ENCODE measurements at places on chromosomes 1 and 21.
A peak's percentile ranks its signal among the peaks of the same experiment; 100 is the strongest.

DNA sequence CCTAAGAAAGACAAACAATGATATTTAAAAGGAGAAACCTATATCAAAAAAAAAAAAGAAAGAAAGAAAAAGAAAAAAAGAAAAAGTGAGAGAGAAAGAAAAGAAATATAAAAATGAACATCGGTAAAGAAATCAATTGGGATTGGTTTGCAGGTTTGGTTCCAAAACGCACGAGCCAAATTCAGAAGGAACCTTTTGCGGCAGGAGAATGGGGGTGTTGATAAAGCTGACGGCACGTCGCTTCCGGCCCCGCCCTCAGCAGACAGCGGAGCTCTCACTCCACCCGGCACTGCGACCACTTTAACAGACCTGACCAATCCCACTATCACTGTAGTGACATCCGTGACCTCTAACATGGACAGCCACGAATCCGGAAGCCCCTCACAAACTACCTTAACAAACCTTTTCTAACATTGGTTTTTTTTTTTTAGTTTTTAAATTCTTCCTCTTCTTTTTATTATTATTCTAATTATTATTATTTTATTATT lies 11.7 kb downstream of the LHX9 start:
- no peak for DNase-seq

DNA sequence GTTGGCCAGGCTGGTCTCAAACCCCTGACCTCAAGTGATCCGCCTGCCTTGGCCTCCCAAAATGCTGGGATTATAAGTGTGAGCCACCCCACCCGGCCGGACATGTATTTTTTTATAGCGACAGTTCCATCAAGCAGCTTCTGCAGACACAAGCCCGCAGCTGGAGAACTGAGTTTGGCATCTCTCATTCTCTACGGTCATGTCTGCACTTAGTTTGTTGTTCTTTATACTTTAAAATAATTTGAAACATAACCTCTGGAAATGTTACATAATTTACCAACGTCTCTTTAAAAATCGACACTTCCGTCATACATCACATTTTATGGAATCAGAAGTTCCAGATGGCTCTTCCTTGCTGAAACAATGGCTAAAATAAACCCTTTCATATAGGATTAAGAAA lies 183.6 kb downstream of the DYRK1A start:
- DNase-seq: no peak

DNA sequence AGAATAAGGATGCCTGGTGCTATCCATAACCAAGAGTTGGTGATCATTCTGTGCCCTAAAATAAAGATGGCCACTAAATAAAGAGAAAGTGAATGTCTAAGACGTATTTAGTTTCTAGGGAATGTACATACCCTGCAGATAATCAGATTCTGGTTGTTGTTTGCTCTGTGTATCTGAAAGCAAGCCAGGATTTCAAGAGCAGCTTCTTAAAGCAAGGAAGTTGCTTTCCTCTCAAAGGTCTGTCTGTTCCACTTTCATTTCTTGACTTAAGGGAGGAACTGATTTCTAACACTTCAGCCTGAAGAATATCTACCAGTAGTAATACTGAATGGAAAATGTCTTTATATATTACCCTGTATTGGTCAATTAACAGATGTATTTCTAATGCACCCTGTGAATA lies 88.8 kb downstream of the KIF1B start:
- no peak for DNase-seq

- no peak for DNase-seq
Measured at GRCh38 chr1:201320168-201320788, 37.0 kb downstream of the PKP1 start.

DNA sequence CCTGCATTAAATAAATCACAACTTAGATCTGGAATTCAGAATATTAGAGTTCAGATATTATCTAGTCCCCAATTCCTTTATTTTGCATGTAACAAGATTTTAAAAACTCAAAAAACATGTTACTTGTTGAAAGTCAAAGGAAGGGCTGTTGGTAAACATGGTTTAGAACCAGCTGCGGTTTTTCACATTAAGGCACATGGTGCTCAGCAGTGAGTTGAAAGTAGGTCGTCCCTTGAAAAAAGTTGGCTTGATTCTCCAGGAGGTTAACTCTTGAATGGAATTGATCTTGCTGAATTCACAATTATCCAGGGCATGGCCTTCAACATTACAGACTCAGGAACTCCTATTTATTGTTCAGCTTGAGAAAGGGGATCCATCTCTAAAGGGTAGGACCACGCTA lies 277.1 kb upstream of the DUSP10 start:
- DNase-seq: no peak

GRCh38 chr1:15959827-15960446 lies 16.0 kb downstream of the ZBTB17 start:
- DNase-seq: no peak

GRCh38 chr1:187342495-187342894 lies 513.7 kb downstream of the PLA2G4A start:
- DNase-seq: no peak

GRCh38 chr1:220457957-220458609 lies 69.9 kb upstream of the MARK1 start:
- DNase-seq: no peak

- peak; percentile 22 for DNase-seq
Measured at GRCh38 chr1:204560590-204561150, 44.5 kb downstream of the MDM4 start.

DNA sequence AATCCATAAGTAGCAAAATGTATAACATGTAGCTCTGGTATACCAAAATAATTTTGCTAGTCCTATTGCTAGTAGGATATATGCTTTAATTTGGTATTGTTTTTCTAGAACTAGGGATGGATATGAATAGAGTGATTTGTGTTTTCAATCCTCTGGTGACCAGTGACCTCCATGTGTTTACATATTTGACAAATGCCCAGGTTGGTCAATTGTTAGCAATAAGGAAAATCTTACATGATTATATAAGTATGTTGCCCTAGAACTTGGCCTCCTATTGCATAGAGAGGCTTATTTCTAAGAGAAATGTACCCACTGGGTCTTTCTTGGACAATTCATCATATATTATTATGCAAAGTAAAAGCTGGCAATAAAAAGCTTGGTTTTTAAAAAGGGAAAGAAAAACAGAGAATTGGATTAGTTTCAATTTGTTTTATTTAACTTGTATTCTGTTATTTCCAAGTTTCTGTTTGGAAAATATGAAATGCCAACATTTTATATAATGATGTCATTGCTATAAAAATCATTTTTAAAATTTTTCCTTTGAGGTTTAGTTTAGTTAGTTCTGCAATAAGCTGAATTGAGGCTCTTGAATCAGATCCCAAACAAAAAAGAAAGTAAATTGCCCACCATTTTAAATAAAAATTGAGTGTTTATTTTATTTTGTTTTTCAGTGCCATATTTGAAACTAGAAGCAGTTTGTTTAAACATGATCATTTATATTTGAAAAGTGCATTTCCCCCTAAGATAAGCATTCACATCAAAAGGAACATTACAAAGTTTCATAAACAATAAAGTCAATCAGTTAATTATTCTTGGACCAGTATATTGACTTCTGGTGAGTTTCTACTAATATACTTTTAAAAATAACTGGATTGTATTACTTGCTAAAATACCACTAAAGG lies 210.9 kb downstream of the ZC3H11B start:
- DNase-seq: no peak

DNA sequence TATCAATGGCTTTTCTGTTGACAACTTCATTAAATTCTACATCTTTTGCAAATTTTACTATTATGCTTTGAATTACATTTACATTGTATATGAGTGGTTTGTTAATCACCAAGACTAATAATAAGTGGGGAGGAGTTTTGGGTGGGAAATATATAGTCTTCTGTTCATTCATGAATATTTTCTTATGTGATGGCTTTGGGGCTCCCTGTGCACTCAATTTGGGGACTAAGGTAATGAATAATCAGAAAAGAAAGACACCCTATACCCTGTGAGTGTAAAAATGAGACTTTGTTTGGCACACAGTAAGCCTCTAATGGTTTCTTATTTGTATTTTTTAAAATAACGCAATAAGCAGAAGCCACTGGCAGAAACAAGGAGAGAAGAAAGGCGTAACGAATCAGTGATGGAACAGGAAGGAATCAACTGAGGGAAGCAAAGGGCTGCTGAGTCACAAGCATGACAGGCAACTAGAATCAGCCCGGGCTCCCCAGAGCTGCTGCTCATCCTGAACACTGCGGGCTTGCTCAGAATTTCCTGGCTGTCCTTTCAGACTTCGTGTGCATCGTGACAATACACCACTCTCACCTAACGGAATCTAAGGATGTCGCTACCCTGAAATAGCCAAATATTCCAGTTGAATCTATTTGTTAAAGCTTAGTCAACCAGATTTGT lies 20.8 kb upstream of the RGS2 start:
- no peak for DNase-seq

DNA sequence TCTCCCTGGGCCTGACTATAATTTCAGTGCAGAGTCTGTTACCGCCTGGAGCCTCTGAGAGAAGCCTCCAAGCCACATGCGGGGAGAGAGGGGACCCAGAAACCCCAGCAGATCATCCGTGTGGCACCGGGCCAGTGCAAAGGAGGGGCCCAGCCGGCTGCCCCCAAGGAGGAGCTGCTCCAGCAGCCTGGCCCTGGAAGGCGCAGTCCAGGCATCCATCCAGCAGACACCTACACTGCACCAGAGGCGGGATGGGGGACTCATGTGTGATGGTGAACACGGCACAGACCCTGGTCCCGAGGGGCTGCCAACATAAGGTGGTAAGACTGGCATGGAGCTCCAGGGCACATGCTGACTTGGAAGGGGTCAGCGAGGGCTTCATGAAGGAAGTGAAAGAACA lies 39.6 kb upstream of the CLSTN1 start:
- no peak for DNase-seq

- DNase-seq: no peak
Measured at GRCh38 chr1:46057781-46058180, 74.6 kb downstream of the PIK3R3 start.

DNA sequence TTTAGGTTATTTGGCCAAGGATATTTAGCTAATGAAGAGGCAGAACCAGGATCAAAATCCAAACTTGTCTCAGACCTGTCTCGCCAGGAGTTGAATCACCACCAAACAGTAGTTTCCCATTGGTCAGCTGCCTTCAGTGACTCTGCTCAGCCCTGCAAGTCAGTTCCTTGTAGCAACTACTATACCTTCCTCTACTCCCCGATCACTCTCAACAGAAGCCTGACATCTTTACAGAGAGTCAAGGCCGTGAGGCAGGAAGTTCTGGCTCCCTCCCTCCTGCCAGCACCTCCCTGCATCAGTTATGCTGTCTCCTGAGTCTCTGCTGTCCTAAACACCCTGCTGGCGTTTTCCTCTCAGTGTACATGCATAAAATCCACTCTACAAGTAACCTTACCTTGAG lies 13.2 kb downstream of the PSMD4 start:
- no peak for DNase-seq

GRCh38 chr1:66999640-67000400 lies 54.1 kb downstream of the SLC35D1 start:
- DNase-seq: no peak

- DNase-seq: no peak
Measured at GRCh38 chr1:175794586-175794985, 51.2 kb upstream of the TNR start.

DNA sequence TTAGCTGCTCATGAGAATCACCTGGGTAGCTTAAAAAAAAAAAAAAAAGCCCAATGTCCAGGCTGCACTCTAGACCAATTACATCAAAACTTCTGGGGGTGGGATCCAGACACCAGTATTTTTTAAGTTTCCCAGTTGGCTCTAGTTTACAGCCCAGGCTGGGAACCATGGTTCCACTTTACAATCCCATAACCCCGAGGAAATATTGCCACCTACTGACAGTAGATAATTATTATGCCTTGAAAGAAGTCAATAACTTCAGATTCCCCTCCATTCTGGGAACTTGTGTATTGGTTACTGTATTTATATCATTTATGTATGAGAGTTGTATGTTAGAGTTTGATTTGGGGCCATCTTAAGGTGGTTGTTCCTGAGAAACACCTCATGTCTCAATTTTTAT lies 100.2 kb downstream of the SPATA46 start:
- peak; percentile 6 for DNase-seq

DNA sequence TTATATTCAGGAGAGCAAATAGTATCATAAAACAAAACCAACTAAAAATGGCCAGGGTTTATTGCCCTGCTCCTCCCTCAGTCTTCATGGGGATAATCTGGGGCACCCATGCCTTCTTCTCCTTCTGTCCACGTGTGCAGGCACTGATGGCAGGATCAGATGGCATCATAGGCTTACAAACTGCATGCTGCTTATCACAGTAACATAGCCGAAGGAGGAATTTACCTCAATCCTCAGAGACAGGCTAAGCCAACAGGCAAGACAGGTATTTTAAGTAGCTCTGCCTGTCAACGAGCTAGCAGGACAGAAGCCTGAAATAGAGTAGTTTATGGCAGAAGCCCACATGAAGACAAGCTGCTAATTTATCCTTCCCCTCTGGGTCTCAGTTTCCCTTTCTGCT lies 9.4 kb downstream of the LAMB3 start:
- DNase-seq: no peak

GRCh38 chr1:87853576-87854351 lies 525.1 kb downstream of the LMO4 start:
- DNase-seq: no peak

DNA sequence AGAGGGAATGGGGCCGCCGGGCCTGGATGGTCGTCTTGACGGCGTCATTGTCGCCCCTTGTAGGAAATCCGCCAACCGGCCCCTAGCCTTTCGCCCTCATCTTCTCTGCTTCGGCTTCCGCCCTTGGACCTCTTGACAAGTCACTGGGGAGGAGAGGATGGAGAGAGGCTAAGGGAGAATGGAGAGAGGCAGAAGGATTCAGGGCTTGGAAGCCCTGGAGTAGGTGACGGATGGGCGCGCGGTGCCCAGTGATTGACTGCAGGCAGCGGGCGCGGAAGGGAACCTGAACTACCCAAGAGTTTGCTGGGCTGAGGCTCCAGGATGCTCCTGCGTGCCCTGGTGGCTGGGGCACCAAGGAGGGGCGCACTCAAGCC lies 651 bp downstream of the PDE4B start:
- DNase-seq: no peak

DNA sequence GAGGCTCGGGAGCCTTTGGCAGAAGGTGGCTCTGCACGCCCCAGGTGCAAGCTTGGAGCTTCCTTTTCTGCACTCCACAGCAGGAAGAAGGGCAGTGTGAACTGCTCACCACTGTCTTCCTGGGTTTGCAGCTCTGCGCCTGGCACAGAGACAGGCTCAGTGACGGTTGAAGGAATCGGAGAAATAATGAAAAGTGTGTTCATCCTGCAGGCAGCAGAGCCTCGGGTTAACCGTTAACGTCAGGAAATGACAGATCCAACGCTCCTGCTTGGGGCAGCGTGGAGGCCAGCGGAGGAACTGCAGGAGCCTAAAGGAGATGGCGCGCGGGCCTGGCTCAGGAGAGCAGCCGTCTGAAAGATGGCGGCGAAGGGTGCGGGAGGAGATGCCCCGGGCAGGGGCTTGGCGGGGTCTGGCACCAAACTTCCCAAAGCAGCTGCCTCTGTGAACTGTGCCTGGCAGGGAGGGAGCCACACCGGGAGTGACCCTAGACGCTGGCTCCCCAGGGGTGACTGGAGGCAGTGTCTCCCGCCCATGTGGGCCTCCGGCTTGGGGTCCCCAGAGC lies 10.9 kb upstream of the SAMD11 start:
- no peak for DNase-seq

Data from fibroblast of skin of left quadriceps (primary cell).